ENCODE measurements at places on chromosomes 5 and 9.
A peak's percentile ranks its signal among the peaks of the same experiment; 100 is the strongest.

GRCh38 chr5:83306572-83307241, 164.8 kb upstream of the VCAN start:
- H3K36me3 ChIP-seq = no peaks in the 10 kb centered on the region
- no peaks in the 10 kb centered on the region for H3K27me3 ChIP-seq
- peaks cover 3% of the 10 kb centered on the region for H3K4me1 ChIP-seq
- H3K4me3 ChIP-seq = no peak overlapping the region
- no peak overlapping the region for H3K27ac ChIP-seq
- peak; percentile 18 for DNase-seq

DNA sequence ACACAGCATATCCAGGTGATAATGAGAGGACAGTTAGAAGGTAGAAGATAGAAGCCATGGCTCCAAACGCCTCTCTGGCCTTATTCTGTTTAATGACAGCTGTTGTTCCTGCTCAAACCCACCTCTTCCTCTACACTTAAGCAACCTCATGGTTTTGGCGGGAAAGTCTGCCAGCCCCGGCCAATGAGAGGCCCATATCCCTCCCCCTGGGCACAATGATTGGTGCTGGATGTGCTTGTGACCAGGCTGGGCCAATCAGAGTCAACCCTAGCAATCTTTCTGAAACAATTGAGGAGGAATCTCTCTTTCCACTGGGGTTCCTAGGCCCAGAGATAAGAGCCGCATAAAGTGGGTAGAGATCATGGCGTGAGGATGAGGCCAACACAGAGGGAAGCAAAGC, 4.8 kb upstream of the GFI1B start:
- no peak for DNase-seq
- peaks cover 4% of the 10 kb centered on the region for H3K4me1 ChIP-seq
- no peak overlapping the region for H3K27ac ChIP-seq

GRCh38 chr5:61371474-61371873, 39.4 kb downstream of the ZSWIM6 start:
- H3K4me1 ChIP-seq = no peaks in the 10 kb centered on the region
- no peak for DNase-seq
- H3K27ac ChIP-seq = no peak overlapping the region
- no peaks in the 10 kb centered on the region for H3K27me3 ChIP-seq
- peaks cover 7% of the 10 kb centered on the region for H3K36me3 ChIP-seq

GRCh38 chr9:123866497-123866896, 63.4 kb downstream of the DENND1A start:
- H3K36me3 ChIP-seq = peaks cover 14% of the 10 kb centered on the region
- H3K4me3 ChIP-seq = no peak overlapping the region

GRCh38 chr9:138053321-138053868, 175.8 kb downstream of the CACNA1B start:
- peaks cover 3% of the 10 kb centered on the region for H3K27me3 ChIP-seq
- H3K4me1 ChIP-seq = no peaks in the 10 kb centered on the region
- DNase-seq = no peak

DNA sequence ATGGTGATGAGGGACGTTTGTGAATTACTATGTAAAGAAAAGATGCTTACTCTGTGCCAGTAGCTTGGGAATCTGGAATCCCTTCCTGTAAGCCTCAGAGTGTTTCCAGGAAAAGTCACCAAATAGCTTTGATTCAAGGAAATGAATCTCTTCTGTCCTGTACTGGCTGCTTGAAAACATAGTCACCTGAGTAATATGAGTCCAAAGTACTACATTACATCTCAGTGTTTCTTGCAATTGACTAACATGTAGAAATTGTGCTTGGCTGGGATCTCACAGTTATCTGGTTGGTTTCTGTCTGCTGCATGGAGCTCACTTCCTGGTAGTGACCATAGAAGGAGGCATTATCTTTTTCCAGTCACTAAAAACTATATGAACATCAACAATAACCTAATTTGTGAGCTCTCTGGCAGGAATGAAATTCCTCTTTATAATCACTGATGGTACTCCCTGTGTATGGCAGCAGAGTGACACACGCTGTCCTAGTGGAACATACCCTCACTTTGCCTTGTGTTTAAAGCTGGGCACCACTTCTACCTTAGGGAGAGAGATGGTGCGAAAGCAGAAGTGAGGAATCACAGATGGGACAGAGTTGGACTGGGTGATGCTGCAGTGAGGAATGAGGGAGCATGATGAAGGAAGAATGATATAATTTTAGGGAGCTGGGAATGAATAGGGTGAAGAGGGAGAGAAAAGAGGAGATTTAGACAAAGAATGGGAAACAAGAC, 568.5 kb downstream of the RAB3C start:
- H3K27ac ChIP-seq = no peak overlapping the region
- H3K4me1 ChIP-seq = peaks cover 6% of the 10 kb centered on the region

GRCh38 chr5:14663734-14664269, 716 bp upstream of the OTULIN start:
- H3K27ac ChIP-seq = peak overlapping the region; percentile 97
- peaks cover 70% of the 10 kb centered on the region for H3K4me1 ChIP-seq
- H3K27me3 ChIP-seq = no peaks in the 10 kb centered on the region
- peak overlapping the region; percentile 96 for H3K4me3 ChIP-seq
- peaks cover 46% of the 10 kb centered on the region for H3K36me3 ChIP-seq
